ENCODE measurements at places on chromosomes 4 and X. TPM values are rescaled to one million over a fixed set of nuclear protein-coding genes. Genes with fewer than 3 reads are reported as not detected.
A peak's percentile ranks its signal among the peaks of the same experiment; 100 is the strongest.

DNA sequence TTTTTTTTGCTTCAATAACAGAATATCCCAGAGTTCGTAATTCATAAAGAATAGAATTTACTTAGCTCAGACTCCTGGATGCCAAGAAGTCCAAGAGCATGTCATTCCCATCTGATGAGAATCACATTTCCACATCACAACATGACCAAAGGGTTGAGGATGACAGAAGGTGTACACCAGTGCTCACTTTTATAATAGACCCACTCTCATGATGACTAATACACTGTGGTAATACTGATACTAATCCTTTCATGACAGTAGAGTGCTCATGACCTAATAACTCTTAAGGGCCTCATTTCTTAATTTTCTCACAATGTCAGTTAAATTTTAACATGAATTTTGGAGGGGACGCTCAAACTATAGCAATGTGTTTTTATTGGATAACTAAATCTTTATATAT lies 69.2 kb downstream of the ZNF732 start:
- no peak for DNase-seq

DNA sequence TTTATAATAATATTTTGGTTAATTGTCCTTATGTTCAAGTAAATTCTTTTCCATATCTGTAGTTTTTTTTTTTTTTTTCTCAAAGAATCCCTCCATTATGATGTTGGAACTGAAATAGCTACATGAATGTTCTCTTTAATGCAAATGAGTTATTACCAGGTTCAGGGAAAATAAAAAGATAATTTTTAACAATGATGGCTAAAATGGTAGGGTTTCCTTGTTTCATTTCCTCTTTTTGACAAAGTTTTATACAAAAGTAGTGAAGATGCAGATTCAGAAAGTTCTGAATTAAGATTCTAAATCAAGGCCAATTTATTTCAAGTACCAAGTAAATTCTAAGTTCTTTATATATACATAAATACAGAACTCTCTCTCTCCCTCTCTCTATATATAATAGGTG lies 779.0 kb upstream of the INTU start:
- DNase-seq, result no peak

Gene MAGEA2
- not detected for polyA plus RNA-seq

DNA sequence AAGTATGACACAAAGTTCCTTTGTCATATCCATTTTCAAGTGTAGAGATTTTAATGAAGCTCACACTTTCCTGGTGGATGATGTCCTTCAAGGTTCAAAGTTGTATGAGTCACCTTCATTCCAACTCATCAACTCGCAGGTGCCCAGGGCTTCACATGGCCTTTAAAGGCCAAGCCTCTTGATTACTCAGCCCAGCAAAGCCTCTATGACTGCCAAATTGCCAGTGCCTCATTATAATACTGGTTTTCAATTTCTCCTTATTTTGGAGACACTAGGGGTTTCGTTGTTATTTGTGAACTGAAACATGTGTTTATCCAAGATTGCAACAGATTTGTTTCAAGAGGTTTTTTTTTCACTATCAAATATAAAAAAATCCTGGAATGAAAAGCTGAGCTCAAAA lies 45.9 kb upstream of the PPP3CA start:
- DNase-seq, result no peak

Gene FRAS1
- 84.7 TPM for polyA plus RNA-seq

Gene DUSP9
- polyA plus RNA-seq, result 53.3 TPM

GRCh38 chr4:29467044-29467717 lies 1253.0 kb upstream of the PCDH7 start:
- DNase-seq, result no peak

DNA sequence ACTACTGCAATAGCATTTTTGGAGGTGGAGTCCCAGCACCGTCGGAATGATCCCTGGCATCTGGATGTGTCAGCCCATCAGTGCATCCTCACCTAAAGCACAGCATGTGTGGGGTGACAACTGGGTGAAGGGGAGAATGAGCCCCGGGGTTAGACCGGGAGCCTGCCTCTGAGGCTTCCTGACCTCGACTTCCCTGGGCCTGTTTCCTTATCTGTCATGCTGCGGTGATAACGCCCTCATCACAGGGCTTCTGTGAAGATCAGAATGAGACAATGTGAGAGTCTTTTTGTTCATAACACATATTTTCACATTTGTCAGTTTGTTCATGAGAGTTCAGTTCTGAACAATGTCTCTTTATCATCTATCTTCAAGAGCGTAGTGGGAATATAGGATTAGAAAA lies 31.1 kb upstream of the PDLIM3 start:
- no peak for DNase-seq

DNA sequence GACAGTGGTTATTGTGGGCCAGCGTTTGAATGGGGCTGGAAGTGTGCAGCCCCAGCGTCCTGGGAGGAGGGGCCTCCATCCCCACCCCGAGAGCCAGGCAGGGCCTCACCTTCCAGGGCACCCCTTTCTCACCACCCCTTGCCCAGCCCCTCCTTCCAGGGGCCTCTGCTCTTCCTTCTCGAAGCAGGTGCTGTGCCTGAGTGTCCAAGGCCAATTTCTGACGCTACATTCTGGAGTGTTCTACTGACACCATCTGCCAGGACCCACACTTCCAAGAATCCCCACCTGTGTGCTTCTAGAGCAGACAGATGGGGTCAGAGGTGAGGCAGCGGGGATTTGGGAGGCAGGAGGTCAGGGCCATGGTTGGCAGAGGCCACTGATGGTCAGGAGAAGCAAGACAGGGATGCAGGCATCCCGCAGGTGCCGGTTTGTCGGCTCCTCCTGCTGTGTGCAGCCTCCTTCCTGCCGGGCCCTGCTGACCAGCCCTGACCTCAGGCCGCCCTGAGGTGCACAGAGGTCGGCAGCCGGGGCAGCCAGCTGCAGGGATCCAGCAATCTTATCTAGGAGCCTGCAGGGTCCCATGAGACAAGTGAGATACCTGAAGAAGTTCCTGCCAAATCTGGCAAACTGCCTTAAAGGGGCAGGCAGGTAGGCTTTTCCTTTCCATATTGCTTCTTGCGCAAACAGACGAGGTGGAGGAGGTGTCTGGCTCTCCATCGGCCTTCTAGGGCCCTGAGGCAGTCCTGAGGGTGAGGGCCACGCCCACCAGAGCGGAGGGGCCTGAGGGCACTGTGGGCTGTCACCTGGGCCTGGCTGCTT lies 18.8 kb downstream of the MSANTD1 start:
- no peak for DNase-seq

- no peak for DNase-seq
Observed at GRCh38 chr4:113450295-113451080, 311.1 kb downstream of the CAMK2D start.

Gene SHROOM3
- 36.8 TPM for polyA plus RNA-seq

Gene RASL11B
- 38.9 TPM for polyA plus RNA-seq

- DNase-seq, result peak; percentile 2
Observed at GRCh38 chr4:177699365-177700213, 257.4 kb upstream of the AGA start.

GRCh38 chr4:153485359-153485758 lies 19.2 kb downstream of the TMEM131L start:
- DNase-seq, result no peak

- DNase-seq, result no peak
Observed at GRCh38 chr4:185672151-185672550, 136.8 kb upstream of the PDLIM3 start.

- DNase-seq, result no peak
Observed at GRCh38 chrX:48487362-48487798, 11.4 kb downstream of the FTSJ1 start.

- no peak for DNase-seq
Observed at GRCh38 chr4:173345648-173346047, 11.5 kb upstream of the HMGB2 start.

- no peak for DNase-seq
Observed at GRCh38 chr4:107996949-107997788, 7.5 kb downstream of the HADH start.

Gene KLHL5
- polyA plus RNA-seq, result 37.4 TPM

GRCh38 chr4:31175242-31175910 lies 455.2 kb downstream of the PCDH7 start:
- no peak for DNase-seq

Gene GPC4
- 21.5 TPM for polyA plus RNA-seq

GRCh38 chr4:20178902-20179576 lies 72.7 kb upstream of the SLIT2 start:
- DNase-seq, result no peak

Gene DUSP21
- polyA plus RNA-seq, result not detected

GRCh38 chrX:13515211-13515930 lies 54.0 kb upstream of the EGFL6 start:
- peak; percentile 12 for DNase-seq

DNA sequence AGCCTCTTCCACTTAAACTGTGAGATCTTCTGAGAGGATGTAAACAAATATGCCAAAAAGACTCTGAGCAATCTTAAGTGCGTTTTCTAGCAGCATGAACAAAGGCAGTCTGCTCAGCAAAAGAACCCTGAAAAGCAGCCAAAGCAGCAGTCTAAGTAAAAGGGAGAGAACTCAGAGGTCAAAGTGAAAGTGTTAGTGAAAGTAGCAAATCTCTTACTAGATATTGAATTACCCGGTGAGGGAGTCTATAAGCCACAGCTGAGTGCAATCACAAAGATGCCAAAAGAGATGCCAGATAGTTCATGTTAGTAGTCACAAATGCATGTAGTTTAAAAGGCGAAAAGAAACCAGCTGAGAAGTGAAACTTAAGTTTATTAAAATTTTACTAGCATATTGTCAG lies 7.9 kb upstream of the GNRHR start:
- peak; percentile 4 for DNase-seq

DNA sequence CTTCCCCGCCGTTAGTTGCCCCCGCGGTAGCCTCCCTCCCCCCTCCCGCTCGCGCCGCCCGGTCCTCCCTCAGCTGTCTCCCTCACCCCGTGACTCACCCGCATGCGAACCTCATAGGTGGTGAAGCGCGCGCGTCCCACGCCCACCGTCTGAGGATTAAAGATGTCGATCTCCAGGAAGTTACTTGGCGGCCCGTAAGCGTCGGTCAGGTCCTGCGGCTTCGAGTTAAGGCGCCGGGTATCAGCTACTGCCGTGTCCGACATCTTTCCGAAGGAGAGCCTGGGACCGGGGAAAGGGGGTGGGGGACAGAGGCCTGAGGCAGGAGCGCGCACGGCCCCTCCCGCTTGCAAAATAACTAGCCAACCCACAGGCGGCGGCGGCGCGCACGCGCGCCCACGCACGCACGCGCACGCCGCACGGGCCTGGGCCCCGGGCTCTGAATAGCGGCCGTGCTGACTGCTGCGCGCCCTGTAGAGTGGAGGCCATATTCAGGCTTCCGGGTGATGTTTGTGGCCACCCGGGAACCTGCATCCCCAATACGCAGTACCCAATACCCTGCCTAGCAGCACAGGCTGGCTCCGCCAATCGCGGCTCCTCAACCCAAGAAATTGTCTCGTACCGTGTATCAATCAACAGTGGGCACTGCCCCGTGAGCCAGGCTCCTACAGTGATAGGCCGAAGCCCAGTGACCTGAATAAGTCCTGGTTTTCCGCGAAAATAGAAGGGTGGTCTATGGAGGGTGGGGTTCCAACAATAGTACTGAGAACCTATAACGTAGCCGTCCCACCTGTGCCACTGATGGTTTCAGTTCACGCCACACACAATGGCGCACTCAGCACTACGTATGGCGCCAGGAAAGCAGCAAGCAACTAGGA lies at the start of gene SNX12:
Gene SNX12 (minus strand): TSS at position 291 of the 875 bp plus-strand sequence. CDS start 28 bp downstream, at position 263.
- DNase-seq, result peak; percentile 90

Gene ERVMER34-1
- 4.5 TPM for polyA plus RNA-seq

Gene PDLIM5
- 37.8 TPM for polyA plus RNA-seq

DNA sequence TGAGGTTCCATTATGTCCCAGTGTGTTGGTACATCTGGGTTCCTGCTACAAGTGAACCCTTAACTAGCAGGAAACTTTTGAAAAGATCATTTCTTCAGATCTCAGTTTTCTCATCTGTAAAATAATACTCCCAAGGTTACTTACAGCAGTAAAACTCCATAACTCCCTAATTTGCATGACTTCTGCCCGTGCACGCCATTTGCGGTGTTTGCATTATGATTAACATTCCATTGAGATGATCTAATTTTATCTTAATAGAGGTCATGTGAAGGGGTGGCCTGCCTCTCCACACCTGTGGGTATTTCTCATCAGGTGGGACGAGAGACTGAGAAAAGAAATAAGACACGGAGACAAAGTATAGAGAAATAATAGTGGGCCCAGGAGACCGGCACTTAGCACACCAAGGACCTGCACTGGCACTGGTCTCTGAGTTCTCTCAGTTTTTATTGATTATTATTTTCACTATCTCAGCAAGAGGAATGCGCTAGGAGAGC lies 219.8 kb downstream of the TLL1 start:
- DNase-seq, result no peak

- DNase-seq, result peak; percentile 35
Observed at GRCh38 chr4:186148336-186148975, 42.9 kb upstream of the CYP4V2 start.

DNA sequence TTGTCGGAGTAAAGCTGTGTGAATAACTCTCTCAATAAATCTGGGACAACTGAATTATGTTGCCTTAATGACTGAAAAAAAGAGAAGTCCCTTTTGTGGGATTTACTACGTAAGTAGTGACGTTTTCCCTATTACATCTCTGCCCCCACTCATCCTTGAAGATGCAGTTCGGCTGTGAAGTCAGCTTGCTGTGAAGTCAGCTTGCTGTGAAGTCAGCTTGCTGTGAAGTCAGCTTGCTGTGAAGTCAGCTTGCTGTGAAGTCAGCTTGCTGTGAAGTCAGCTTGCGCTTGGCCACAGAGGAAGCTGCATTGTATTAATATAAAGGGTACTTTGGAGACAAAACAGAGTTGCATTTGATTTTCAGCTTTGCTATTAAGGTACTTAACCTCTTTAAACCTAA lies 8.0 kb upstream of the VAMP7 start:
- DNase-seq, result no peak

Gene VEGFC
- 18.1 TPM for polyA plus RNA-seq

GRCh38 chrX:349196-349595 lies 30.6 kb upstream of the GTPBP6 start:
- DNase-seq, result no peak

Gene SLC6A14
- polyA plus RNA-seq, result 0.06 TPM

DNA sequence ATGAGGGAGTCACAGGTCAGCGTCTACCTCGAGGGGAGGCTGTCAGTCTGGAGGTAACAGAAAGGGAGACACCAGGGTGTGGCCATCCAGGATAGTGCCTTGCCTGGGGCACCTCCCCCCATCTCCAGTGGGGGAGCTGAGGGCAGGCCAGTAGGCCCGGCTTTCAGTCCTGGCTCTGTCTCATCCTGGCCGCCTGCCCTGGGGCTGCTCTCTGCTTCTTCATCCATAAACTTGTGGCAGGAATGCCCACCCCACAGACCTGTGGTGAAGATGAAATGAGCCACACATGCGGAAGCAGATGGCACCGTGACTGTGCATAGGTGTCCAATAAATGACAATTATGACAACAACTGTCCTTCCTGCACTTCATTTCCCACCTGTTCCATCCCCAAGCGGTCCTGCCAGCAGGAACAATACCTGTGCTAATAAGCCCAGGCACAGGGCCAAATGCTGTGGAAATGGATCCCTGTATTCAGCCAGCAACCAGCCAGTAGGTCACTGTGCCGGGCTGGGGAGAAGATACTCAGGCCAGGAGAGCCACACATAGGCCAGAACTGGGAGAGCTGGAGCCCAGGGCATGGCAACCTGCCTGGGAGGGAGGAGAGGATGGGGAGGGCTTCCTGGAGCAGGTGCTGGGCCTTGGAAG lies 30.2 kb downstream of the TRO start:
- no peak for DNase-seq
